ENCODE measurements at places on chromosomes 13 and 19. TPM values are rescaled to one million over a fixed set of nuclear protein-coding genes. Genes with fewer than 3 reads are reported as not detected.

DNA sequence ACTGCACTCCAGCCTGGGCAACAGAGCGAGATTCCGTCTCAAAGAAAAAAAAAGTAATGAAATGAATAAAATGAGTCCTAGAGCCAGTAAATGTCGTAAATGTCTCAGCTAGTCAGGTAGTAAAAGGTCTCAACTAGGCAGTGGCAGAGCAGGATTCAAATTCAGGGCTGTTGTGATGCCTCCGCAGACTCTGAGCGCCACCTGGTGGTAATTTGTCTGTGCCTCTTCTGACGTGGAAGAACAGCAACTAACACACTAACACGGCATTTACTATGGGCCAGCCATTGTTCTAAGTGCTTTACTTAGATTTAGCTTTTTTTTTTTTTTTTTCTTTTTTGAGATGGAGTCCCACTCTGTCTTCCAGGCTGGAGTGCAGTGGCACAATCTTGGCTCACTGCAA is 30.2 kb downstream of the CYP2F1 start:
- DNase-seq: peak; percentile 90

GRCh38 chr13:86283031-86283430 is 483.8 kb upstream of the SLITRK6 start:
- no peak for DNase-seq

DNA sequence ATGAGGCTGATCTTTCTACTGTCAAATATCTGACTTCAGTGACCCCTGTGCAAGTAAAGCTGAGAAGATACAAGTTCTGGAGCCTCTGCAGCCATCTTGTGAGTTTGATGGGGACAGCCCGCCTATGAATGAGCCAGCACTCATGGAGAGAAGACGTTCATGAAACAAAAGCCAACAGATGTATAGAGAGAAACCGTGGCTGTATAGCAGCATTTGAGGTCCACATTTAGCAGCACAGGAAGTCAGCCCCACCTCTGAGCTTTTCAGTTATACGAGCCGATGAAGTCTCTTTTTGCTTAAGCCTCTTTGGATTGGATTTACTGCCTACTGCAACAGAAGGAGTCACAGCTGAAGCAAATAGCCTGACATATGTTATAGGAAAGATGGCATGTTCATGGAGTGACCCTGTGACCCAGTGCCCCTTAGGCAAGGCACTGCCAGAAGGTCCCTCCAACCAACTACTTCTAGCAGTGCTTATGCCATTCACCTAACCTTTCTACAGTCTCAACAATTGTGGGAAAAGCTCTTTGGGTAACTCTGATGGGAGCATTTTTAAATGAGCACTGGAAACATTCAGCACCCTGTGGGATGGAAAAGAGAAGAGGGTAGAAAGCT is 3.5 kb upstream of the DLEU7 start:
- no peak for DNase-seq

- DNase-seq: no peak
Observed at GRCh38 chr13:32897296-32897695, 118.9 kb upstream of the KL start.

GRCh38 chr19:2577722-2578335 is 101.9 kb downstream of the GADD45B start:
- no peak for DNase-seq

DNA sequence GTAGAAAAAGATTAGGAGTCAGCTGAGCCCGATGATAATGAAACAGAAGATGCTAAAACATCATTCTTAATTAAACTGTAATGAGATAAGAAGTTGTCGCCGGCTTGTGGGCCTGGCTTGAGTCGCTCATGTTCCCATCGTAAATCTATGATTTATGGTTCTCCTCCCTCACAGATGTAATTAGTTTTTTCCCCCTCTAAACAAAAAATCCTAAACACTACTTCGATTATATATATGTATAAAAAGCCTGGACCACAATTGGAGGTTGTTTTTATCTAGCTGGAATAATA is 151.3 kb downstream of the PTPRS start:
- DNase-seq: no peak

- no peak for DNase-seq
Observed at GRCh38 chr19:7506385-7507328, 9.2 kb upstream of the ZNF358 start.

EPS8L1 gene
- 41.7 TPM for total RNA-seq

SIGLECL1 gene
- not detected for total RNA-seq

MAMSTR gene
- 0.63 TPM for total RNA-seq

NTN5 gene
- 0.47 TPM for total RNA-seq

All from omental fat pad (tissue), 4 donors.